Fibroblast of skin of right biceps (primary cell): ENCODE measurements at places on chromosomes 2 and 18.

GRCh38 chr2:69642709-69643601, 584 bp downstream of the AAK1 start:
- DNase-seq = peak; percentile 94

DNA sequence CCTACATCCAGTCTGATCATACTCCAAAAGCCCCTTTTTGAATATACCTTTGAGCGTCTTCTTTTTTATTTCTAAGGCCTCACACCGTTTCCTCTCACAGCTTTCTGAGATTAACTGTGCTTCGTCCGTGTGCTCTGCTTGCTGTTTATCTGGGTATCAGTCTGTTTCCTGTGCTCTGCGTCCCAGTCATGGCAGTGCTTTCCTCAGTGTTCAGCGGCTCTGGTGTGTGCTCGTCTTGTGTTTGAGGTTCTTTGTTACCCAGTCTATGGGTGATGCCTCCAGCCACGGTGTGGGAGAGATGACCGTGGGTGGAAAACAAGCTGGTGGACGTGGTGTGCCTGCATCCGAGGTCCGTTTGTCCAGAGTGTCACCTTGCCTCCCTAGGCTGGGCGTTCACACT, 33.6 kb upstream of the BIN1 start:
- DNase-seq = no peak

DNA sequence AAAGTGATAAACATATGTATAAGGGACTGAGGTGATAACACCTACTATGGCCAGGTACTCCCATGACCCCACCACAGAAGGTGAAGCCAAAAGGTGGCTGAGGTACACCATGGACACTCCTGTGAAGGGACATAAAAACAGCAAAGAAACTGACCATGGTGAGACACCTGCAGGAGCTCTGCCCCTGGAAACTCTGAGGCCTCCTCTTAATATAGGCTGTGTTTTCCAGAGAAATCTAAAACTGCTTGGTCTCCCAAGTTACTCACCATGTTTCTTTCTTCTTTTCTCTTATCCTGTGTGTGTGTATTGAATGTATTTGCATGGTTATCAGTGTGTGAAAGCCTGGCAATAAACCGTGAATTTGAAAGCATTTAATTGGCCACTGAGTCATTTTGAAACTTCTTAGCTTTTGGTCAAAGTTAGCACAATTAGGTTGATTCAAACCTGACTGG, 739.3 kb upstream of the GCFC2 start:
- DNase-seq = no peak

DNA sequence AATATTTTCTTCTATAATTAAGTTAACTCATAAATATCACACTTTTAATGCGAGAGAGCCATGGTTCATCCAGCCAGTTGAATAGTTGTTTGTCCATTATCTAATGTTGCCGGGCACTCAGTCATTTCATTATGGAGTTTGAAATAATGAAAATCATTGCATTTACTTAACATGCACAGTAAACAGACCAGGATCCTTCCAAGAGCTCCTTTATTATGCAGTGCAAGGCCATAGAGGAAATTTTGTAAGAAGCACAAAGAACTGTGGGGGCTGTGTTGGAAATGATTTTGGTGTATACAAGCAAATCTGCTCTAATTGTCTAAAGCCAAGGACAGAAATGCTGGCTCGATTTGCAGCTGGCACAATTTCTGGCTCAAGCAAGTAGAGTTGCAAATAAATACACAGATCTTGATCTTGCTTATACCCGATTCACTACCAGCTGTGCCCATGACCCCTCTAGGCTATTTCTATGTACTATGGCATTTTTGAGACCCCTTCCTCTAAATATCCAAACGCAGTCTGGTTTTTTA, 400.3 kb upstream of the HNRNPA3 start:
- DNase-seq = no peak

DNA sequence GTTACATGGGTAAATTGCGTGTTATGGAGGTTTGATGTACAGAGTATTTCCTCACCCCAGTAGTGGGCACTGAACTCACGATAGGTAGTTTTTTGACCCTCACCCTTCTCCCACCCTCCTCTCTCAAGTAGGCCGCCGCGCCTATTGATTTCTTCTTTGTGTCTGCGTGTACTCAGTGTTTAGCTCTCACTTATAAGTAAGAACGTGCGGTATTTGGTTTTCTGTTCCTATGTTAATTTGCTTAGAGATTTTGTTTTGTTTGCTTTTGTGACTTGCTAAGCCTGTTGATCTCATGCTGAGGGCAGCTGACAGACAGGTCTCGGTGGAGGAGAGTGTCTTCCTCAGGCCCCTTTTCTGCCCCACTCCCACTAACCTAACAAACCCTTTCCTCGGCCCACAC, 36.2 kb downstream of the ACOXL start:
- DNase-seq = no peak

DNA sequence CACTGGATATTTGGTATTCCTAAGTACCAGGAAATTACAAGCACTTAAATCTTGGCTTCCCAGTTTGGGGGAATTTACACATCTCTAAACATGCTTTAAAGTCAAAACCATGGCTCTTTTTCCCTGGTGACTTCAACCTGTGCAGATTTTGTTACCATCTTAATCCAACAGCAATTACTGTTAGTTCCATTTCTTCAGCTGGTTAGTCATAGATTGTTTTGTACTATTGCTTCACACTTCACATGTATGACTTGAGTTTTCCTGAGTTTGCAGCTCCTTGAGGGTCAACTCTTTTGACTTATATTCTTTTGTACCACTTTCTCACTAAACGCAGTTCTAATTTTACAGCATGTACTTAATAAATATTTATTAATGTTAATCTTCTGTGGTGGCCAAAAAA, 203.4 kb upstream of the RND3 start:
- DNase-seq = no peak

- no peak for DNase-seq
Observed at GRCh38 chr18:555705-556457, 24.3 kb upstream of the CETN1 start.

- DNase-seq = no peak
Observed at GRCh38 chr2:75456111-75456510, 104.6 kb downstream of the EVA1A start.

GRCh38 chr2:83063933-83064332, 1395.1 kb downstream of the SUCLG1 start:
- DNase-seq = no peak

- DNase-seq = no peak
Observed at GRCh38 chr2:44897406-44897805, 44.1 kb upstream of the SIX3 start.

DNA sequence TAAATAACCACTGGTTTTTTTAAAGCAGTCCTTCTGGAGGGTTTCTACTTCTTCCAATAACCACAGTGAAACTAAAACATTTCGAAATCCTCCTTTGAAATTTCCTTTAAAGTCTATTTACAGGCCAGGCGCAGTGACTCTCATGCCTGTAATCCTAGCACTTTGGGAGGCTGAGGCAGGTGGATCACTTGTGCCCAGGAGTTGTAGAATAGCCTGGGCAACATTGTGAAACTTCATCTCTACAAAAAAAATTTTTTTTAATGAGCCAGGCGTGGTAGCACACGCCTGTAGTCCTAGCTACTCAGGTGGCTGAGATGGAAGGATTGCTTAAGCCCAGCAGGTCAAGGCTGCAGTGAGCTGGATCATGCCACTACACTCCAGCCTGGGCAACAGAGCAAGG, 15.2 kb downstream of the KIDINS220 start:
- DNase-seq = no peak

DNA sequence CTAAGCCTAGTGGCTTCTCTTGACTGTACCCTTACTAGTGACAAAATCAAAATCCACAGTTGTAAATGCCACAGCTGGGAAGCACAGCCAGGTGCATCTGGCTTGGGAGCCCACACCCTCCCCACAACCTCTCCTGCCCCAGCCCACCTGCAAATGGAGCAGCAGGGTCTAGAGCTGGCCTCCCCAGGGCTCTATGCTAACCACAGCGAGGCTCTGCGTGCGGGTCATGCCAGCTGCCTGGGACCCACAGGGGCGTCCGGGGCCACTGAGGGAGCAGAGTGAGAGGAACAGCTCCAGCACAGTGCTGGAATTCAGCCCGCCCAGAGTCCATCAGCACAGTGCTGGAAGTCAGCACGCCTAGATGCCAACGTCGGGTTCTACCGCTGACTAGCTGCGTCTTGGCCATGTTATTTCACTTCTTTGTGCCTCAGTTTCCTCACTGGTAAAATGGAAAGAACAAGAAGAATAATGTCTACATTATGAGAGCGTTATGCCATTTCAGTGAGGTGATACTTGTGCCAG, 109.1 kb upstream of the ID2 start:
- no peak for DNase-seq

- no peak for DNase-seq
Observed at GRCh38 chr2:65746931-65747675, 314.7 kb upstream of the SPRED2 start.

DNA sequence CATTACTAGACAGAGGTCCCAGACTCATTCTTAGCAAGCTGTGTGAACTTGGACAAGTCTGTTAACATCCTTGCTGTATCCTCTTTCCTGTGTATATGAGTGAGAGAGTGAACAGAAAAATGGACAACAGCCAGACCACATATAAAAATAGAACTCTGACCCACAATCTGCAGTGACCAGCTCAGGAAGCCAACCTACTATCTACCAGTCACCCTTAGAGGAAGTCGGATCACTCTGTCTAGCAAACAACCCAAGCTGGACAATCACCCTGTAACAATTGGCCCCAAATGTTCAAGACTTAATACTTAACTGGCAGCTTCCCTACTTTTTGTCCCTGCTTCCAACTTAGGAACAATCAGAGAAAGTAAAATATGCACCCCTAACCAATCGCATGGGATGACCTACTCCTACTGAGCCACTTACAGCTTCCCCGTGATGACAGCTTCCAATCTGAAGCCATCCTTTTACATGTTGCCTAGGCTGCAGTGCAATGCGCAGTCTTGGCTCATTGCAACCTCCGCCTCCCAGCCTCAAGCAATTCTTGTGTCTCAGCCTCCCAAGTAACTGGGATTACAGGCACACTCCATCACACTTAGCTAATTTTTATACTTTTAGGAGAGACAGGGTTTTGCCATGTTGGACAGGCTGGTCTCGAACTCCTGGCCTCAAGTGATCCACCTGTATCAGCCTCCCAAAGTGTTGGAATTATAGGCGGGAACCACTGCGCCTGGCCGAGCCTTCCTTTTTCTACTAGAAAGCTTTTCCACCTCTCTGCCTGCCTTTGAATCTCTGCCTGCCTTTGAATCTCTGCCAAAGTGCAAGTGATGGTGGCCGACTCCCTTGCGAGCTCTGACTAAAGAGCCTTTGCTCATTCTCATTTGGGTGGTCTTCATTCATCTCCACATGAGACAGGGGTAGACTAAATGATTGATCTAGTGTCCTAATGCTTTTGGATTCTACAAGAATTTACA, 158.3 kb upstream of the NDUFV2 start:
- DNase-seq = peak; percentile 80

DNA sequence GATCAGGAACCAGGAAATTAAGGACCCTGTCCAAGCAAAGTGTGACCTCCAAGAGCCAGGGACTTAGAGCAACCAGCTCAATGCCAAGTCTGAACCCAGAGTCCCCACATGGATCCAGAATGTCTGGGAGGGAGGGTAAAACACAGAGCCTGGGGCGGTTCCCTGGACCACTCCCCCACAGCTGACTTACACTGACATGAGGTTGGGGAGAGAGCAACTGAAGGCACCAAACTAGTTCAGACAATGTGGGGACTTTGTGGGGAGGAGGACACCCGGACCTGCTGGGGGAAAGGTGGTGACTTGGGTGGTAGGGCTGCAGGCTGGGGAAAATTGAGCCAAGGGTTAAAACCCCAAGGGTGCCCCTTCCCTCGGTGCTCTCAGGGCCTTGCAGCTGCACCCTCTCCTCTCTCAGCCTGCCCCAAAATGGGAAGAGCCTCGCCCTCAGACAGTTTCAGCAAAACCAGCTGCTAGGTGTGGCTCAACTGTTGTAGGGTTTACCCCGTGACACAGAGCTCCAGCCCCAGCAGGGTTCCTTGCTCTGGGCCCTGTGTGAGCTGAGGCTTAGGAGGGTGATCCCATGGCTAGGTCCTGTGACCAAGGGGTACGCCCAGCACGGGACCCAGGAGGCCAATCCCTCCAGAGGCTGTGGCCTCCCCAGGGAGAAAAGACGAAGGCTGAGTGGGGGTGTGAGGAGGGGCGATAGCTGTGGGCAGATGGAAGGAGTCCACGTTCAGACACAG, 28.6 kb downstream of the MARCO start:
- no peak for DNase-seq

GRCh38 chr2:158719403-158719802, 75.7 kb upstream of the DAPL1 start:
- no peak for DNase-seq

- DNase-seq = no peak
Observed at GRCh38 chr2:233857511-233858141, 3.3 kb upstream of the HJURP start.

GRCh38 chr2:30565851-30566358, 118.9 kb downstream of the LCLAT1 start:
- DNase-seq = peak; percentile 14

DNA sequence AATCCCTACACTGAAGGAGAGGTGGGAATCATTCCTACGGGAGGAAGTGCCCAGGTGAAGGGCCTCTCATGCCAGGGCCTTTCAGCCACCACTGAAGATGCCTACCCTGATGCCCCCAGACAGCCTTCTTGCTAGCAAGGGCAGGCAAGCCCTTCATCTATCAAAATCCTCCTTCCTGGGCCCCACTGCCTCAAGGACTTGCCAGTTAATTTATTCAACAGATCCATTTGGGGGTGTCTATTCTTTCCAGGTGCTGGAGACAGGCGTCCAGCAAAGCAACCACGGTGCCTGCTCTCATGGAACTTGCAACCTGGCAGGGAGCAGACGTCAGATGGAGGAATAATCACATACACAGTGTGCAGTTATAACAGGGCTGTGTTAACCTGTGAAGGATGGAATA, 95.5 kb downstream of the GYPC start:
- no peak for DNase-seq

- no peak for DNase-seq
Observed at GRCh38 chr2:229501051-229501794, 213.1 kb downstream of the DNER start.

DNA sequence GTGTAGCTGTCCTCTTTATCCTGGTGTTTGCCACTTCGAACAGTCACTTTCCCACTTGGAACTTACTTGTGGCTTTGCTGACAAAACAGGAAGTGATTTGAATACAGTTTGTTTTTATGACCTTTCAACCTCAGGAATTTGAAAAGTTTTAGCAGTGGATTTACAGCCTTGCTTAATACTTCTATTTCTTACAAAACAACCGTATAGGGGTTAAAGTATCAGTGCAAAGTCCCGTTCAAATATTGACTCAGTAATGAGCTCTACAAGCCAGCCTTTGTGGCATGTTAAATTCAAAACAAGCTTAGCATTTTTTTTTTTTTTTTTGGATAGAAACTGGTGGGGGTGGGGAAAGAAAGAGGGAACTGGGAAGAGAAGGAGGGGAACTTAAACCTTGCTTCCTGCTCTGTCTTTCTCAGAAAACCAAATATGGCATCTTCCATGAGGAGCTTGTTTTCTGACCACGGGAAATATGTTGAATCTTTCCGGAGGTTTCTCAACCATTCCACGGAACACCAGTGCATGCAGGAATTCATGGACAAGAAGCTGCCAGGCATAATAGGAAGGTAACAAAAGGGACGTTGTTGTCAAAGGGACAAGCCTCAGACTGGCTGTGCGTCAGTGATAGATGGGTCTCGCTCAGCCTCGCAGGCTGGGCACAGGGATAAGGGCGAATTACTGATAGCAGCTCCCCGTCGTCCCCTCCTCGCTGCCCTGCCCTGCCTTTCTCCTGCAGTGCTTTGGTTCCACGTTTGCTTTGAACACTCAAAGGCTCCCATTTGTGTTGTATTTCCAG, at the start of gene HNMT:
HNMT (plus strand) TSS at position 408 of the 793 bp plus-strand sequence; CDS start at position 427, 19 bp downstream.
- peak; percentile 76 for DNase-seq
